PC-9 (cell line): ENCODE measurements at places on chromosomes 3 and 15.

- no peak for DNase-seq
These were observed 5.6 kb downstream of the MYO1E start for GRCh38 chr15:59367022-59367451.

GRCh38 chr15:97087006-97087741 is 756.7 kb downstream of the NR2F2 start:
- DNase-seq = no peak

DNA sequence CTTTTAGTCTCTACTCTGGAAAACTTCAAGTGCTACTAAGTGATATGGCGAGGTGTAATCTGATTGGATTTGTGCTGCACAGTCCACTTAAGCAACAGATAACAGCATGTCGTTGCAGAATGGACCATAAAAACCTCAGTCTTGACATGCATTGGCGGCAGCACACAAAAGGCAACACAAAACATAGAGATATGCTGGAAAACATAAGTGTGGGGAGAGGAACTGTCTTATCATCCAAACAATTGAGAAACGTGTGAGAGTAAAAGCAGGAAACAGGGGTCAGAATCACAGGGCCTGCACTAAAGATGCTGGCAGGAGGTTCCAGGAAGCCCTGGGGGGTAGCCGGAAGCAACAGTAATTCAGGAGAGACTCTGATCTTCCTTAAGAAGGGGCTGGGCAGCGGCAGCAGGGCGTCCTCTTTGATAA is 82.1 kb downstream of the CGNL1 start:
- DNase-seq = no peak

DNA sequence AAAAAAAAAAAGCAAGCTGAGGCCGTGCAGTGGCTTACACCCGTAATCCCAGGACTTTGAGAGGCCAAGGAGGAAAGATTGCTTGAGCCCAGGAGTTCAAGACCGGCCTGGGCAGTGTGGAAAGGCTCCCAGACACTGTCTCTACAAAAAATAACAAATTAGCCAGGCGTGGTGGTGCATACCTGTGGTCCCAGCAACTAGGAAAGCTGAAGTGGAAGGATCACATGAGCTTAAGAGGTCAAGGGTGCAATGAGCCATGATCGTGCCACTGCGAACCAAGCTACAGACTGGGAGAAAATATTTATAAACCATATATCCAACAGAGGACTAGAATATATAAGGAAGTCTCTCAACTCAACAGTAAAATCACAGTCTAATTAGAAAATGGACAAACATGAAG is 10.0 kb downstream of the KLHDC8B start:
- no peak for DNase-seq

DNA sequence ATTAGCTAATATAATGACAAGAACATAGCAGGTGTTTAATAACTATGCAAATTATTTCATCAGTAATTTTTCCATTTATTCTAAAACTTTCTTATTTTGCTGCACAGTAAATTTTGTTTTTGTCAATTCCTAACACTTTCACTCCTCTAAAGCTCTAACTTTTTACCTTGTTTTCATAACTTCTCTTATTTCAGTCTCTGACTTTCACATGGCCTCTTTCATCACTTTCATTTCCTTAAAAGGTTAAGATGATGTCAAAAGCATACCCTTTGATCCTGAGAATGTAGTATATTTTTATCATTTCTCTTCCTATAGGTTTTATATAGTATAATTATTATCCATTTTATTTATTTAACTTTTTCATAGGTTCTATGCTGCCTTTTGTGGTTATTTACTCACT is 1325.8 kb upstream of the ALCAM start:
- DNase-seq = no peak

DNA sequence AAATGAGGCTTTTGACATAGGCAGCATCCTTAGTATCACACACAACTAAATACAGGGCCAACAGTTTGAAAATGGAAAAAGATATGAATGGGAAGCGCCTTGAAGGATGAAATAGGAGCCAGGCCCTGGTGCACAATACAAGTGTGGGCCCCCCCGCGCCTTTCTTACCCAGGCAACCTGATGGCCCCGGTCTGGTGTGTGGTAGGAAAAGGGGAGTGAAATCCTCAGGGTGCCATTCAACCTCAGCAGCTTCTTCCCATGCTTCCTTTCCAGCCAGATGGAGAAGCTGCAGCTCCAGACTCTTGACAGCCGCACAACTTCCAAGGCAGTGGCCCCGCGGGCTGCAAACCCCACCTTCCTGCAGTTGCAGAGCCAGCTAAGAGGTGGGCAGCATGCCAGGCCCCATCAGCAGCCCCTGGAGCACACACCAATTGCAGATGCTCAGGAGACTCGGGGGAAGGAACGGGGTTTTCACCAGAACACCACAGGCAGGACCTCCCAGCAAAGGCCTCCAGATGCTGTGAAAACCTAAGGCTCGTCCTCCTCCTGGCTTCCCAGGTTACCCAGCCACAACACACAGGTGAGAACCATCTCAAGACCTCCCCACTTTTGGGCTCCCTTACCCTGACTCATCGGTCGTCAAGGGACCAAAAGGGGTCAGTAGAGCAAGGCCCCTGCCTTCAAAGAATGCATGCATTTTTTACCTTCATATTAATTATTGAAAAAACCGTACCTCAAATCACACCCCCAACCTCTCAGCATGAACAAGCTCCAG is 101.6 kb downstream of the CPN2 start:
- DNase-seq = no peak
